Stimulated activated CD4-positive, alpha-beta T cell treated with anti-CD3 and anti-CD28 coated beads, Interleukin-15, amount 100 ng/mL, for 1 hour (primary cell): ENCODE measurements at places on chromosomes 6 and 20.

- no peak for DNase-seq
These were observed 64.6 kb downstream of the UST start for GRCh38 chr6:148811459-148811858.

GRCh38 chr20:60803335-60804055, 448.6 kb upstream of the CDH4 start:
- DNase-seq: no peak

DNA sequence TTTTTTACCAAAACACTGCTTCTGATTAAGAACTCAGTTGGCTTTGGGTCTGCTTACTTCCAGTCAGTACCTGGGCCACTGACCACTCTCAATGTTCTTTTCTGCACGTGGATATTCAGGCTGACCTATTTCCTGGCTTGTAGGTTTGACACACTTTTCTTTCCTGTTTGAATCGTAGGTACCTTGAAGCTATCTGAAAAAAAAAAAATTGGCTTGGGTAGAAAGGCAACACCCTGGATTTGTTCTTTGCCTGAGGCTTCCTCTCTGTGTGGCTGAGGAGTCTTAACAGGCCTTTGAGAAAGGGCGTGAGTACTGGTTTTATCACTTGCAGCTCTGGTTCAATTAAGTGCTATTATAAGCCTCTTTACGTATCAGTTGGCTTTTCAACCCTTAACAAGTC, 60.6 kb upstream of the IL20RA start:
- no peak for DNase-seq

DNA sequence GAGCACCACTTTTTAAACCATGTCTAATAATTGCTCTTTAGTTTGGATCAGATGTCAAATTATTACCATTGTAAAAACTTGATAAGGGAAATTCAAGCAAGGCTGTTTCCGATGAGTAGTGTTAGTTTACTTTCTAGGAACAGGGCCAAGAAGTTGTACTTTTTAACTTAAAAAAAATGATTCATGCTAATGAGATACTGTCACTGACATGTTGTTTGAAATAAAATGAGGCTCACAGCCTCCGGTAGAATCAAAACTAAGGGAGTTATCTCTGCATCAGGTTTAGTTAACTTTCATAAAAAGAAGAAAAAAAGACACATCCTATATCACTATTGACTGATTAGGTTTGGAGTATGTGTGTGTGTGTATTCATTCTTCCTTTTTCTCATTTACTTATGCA, 55.2 kb upstream of the SUPT3H start:
- no peak for DNase-seq

DNA sequence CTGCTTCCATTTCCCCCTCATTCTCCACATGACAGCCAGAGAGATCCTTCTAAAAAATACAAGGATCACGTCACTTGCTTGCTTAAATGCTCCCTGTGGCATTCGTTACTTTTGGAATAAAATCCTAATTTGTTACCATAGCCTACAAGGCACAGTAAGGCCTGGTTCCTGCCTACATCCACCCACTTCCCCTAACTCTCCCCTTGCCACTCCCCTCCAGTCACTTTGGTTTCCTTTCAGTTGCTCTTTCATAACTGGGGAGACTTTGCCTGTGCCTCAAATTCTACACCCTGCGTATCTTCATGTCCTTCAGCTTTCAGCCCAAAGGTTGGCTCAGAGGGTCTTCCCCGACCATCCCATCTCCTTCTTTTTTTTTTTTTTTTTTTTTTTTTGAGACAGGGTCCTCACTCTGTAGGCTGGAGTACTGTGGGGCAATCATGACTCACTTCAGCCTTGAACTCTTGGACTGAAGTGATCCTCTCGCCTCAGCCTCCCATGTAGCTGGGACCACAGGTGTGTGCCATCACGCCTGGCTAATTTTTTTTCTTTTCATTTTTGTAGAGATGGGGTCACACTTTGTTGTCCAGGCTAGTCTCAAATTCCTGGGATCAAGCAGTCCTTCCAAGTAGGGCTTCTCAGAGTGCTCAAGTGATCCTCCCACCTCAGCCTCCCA, 12.5 kb downstream of the ID1 start:
- DNase-seq: no peak

- DNase-seq: no peak
These were observed 11.6 kb downstream of the PLN start for GRCh38 chr6:118559659-118560058.

- no peak for DNase-seq
These were observed 250.1 kb downstream of the KHDRBS2 start for GRCh38 chr6:62035952-62036351.

GRCh38 chr6:56343295-56343694, 95.9 kb upstream of the COL21A1 start:
- no peak for DNase-seq

- DNase-seq: no peak
These were observed 233.6 kb downstream of the KCNQ5 start for GRCh38 chr6:72855471-72855870.

- DNase-seq: no peak
These were observed 5.8 kb downstream of the UBE2V1 start for GRCh38 chr20:50107086-50107660.

GRCh38 chr6:61751986-61752385, 534.0 kb downstream of the KHDRBS2 start:
- DNase-seq: no peak

- DNase-seq: no peak
These were observed 1.9 kb downstream of the RAB32 start for GRCh38 chr6:146545581-146545980.

GRCh38 chr6:91653076-91653723, 1066.3 kb upstream of the MAP3K7 start:
- no peak for DNase-seq

DNA sequence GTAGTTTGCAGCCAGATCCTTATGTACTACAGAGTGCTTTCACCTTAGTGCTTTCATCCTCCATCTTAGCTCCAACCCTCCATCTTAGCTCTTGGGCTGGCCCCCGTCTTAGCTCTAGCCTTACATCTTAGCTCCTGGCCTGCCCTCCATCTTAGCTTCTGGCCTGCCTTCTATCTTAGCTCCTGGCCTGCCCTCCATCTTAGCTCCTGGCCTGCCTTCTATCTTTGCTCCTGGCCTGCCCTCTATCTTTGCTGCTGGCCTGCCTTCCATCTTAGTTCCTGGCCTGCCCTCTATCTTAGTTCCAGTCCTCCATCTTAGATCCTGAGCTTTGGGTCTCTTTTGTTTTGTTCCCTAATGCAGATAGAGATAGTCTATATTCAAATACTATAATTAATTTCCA, 22.0 kb downstream of the GNAS start:
- no peak for DNase-seq

DNA sequence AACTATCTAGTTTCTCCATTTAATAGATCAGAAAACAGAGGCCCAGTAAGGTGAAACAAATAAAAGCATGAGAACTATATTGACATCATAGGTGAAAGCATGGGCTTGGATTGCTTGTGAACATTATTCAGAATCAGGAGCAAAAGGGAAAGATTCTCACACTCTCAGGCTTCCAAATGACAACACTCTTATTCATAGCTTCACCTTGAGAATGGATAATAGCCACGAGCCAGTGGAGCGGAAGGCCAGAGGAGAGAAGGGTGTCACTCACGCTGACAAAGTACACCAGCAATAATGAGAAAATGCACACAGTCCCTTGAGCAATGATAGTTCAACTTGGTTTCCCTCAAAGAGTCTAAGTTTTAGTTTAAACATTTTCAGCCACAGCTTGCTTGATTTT, 339.0 kb downstream of the TPBG start:
- DNase-seq: no peak

DNA sequence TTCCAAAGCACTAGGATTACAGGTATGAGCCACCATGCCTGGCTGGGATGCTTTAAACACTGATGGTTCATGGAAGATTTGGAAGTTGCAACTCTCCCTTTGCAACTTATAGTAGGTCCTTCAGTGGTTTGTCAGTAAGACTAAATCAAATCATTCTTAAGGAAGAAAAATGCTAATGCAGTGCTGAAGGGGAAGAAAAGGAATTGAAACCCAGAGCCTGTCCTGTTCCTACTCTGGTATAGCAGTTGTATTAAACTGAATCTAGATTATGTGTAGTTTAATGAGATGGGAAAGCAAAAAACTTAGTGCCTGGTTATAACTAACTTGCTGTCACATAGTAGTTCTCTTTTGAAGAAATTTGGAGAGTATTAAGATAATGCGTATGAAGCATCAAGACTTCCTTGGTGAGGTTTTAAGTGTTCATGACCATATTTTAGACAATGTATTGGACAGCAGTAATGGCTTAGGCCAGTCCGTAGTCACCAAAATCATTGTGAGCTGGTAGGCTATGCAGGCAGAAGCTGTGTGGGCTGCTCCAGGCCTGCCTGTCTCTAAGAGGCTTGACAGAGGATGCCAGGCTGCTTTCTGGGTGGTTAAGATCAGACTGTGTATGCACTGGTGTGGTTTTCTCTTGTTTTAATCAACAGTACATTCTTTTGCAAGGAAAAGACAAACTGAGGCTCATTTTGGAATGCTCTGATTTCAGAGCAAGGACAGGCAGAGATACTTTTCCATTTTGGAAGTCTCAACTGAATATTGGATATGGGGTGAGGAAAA, 14.0 kb downstream of the PAQR8 start:
- no peak for DNase-seq

DNA sequence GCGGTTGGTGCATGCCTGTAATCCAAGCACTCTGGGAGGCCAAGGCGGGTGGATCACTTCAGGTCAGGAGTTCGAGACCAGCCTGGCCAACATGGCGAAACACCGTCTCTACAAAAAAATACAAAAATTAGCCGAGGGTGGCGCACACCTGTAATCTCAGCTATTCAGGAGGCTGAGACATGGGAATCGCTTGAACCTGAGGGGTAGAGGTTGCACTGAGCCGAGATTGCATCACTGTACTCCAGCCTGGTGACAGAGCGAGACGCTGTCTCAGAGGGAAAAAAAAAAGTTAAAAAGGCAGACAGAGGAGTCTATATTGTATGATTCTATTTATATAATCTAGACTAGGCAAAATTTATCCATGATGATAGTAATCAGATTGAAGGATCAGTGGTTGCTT, 27.3 kb upstream of the PLCG1 start:
- DNase-seq: no peak

GRCh38 chr6:73308712-73309534, 45.2 kb downstream of the DPPA5 start:
- DNase-seq: no peak

- no peak for DNase-seq
These were observed 17.0 kb downstream of the CST9 start for GRCh38 chr20:23588434-23589403.

DNA sequence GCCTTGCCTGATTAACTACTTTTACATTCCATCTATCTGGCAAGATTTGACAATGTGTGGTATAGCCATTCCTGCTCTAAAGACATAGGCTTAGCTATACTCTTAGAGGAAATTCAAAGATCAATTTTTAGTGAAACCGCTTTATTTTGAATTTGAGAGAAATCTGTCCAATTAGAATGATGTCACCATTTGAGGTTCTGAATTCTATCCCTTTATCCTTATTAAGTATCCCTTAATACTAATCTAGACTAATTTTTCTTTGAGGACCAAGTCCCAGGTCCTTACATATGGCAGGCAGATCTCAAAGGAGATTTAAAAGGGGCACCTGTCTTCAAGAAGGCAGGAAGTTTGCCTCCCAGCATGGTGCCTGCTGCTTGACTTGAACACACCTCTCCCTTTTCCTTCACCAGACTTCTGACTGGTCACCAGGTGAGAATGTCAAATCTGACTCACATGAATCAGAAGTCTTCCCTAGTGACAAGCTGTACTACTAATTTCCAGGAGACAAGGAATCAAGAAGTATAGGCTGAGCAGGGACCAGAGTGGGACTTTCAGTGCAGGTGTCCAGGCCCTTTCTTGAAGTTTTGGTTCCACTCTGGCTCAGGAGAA, 15.0 kb upstream of the MRAP2 start:
- DNase-seq: no peak
